M059J (cell line): ENCODE measurements at places on chromosomes 1 and 21.

GRCh38 chr21:46124926-46125845 is 27.3 kb downstream of the COL6A2 start:
- DNase-seq: no peak

GRCh38 chr1:226248091-226248490 is 24.6 kb downstream of the MIXL1 start:
- no peak for DNase-seq

GRCh38 chr1:200710166-200710565 is 28.5 kb upstream of the CAMSAP2 start:
- no peak for DNase-seq

GRCh38 chr1:167683641-167684502 is 37.9 kb upstream of the MPZL1 start:
- DNase-seq: peak; percentile 68

GRCh38 chr21:39326607-39327307 is 13.3 kb upstream of the BRWD1 start:
- no peak for DNase-seq
